ENCODE measurements at places on chromosomes 4 and X. TPM values are rescaled to one million over a fixed set of nuclear protein-coding genes. Genes with fewer than 3 reads are reported as not detected.
A peak's percentile ranks its signal among the peaks of the same experiment; 100 is the strongest.

SULT1B1 gene
- total RNA-seq, result 3.3 TPM

GRCh38 chr4:155787113-155787710 lies 28.4 kb downstream of the GUCY1B1 start:
- H3K4me1 ChIP-seq, result peaks cover 6% of the 10 kb centered on the region
- H3K27ac ChIP-seq, result no peak overlapping the region
- peak; percentile 4 for DNase-seq
- no peaks in the 10 kb centered on the region for H3K27me3 ChIP-seq
- no peak overlapping the region for H3K4me3 ChIP-seq

TRO gene
- total RNA-seq, result 4.1 TPM

DNA sequence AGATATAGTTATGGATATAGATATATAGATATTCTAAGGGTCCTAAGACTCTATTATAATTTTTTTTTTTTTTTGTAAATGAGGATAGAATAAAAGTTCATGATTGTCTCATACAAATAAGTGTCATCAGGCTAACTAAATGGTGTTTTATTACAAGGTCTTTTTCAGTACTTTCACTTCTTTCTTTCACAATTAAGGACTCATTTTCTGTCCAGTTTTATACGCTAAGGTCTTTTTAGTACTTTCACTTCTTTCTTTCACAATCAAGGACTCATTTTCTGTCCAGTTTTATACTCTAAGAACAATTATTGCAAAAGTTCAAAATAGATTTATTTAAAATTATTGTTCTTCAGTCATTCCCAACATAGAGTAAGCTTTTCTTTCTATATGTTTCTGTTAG lies 32.7 kb downstream of the RUFY3 start:
- no peaks in the 10 kb centered on the region for H3K36me3 ChIP-seq
- H3K4me3 ChIP-seq, result no peak overlapping the region
- DNase-seq, result no peak
- H3K27ac ChIP-seq, result no peak overlapping the region
- no peaks in the 10 kb centered on the region for H3K27me3 ChIP-seq

DNA sequence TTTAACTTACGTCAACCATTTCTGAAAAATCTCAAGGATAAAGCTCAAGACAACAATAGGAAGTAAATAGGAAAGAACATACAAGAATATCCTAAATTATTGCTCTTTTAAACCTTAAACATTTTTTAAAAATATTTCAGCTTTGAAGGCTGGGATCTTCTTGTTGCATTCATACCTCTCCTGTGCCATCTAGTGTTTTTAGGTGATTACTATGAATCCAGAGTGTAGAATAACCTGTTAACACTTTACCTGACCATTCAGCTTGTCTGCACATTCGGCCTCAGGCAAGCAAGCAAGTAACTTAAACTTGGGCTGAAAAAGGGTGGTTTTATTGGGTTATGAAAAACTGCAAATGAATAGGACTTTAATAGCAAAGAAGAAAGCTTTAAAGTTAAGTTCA lies 507.8 kb upstream of the INTU start:
- no peaks in the 10 kb centered on the region for H3K27me3 ChIP-seq
- H3K4me3 ChIP-seq, result no peak overlapping the region
- no peaks in the 10 kb centered on the region for H3K36me3 ChIP-seq
- H3K4me1 ChIP-seq, result no peaks in the 10 kb centered on the region

- peak overlapping the region; percentile 96 for H3K27ac ChIP-seq
- peak overlapping the region; percentile 78 for H3K4me3 ChIP-seq
- peaks cover 9% of the 10 kb centered on the region for H3K36me3 ChIP-seq
- no peak for DNase-seq
Observed at GRCh38 chrX:49054073-49054762, 4.6 kb upstream of the CCDC120 start.

DNA sequence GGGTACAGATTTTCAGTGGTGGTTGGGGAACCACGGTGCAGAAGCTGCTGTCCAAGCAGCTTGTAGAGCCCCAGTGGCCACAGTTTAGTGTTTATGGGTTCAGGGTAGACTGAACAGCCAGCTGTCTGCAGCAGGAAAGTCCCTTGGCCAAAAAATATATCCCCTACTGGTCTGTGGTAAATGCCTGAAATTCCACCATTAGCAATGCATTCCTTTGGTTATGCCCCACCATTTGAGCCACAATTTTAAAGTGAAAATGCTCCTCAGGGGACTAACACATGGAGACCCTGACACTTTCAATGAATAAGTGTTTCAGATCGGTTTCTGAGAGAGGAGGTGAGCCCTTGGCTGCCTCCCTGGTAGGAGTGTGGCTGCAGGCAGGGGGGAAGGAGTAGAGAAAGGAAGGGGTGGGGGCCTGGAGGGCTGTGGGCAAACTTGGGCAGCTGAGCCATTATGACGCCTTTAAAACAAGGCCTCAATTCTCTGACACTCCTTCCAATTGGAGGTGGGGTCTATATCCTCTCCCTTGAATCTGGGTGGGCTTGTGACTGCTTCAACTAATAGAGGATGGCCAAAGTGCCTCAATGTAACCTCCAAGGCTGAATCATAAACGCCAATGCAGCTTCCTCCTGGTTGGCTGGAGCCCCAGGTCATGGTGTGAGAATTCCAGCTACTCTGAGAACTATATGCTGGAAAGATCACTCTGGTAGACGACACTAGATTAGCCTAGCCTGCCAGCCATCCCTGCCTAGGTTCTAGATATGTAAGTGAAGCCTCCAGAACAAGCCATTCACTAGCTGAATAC lies 75.8 kb upstream of the ATP6AP2 start:
- no peak overlapping the region for H3K27ac ChIP-seq
- H3K36me3 ChIP-seq, result no peaks in the 10 kb centered on the region
- H3K4me3 ChIP-seq, result no peak overlapping the region
- H3K4me1 ChIP-seq, result no peaks in the 10 kb centered on the region

IL2RG gene
- total RNA-seq, result 290 TPM

- no peak overlapping the region for H3K27ac ChIP-seq
- no peak overlapping the region for H3K4me3 ChIP-seq
- H3K27me3 ChIP-seq, result peaks cover 12% of the 10 kb centered on the region
- H3K36me3 ChIP-seq, result no peaks in the 10 kb centered on the region
- no peak for DNase-seq
Observed at GRCh38 chr4:73864365-73864764, 4.8 kb upstream of the CXCL1 start.

DNA sequence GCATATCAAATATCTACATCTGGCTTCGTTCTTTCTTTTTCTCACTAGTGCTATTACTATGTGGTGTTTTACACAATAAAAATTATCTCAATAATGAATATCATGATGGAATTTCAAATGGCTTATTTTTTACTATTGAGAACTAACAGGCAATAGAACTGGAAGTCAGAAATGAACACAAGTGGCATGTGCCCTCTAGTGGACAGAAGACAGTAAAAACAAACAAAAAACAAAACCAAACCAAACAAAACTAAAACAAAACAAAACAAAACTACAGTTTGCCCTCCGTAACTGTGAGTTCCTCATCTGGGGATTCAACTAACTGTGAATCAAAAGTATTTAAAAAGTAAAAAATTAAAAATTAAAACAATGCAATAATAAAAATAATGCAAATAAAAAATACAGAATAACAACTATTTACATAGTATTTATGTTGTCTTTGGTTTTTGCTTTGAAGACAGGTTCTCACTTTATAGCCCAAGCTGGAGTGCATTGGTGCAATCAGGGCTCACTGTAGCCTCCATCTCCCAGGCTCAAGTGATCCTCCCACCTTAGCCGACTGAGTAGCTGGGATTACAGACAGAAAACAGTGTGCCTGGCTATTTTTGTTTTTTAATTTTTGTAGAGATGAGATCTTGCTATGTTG lies 195.6 kb upstream of the TACR3 start:
- H3K27ac ChIP-seq, result no peak overlapping the region
- H3K4me3 ChIP-seq, result no peak overlapping the region
- H3K27me3 ChIP-seq, result no peaks in the 10 kb centered on the region
- H3K36me3 ChIP-seq, result no peaks in the 10 kb centered on the region

DNA sequence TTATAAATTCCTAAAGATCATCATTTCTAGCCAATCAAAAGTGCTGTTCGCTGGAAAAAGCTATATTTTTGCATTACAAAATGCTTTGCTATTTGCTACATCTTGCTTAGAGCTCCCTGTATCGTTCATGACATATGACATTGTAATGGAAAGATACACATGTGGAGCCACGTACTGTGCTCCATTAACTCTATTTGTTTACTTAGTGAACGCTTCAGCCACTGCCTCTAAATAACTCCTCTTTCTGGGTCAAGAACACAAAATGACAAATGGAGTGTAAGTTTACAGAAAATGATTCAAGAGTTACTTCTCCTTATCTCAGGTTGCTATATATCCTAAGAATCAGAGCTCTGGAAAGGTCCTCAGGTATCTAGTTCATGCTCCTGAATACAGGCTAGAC lies 329.1 kb upstream of the SMIM31 start:
- no peaks in the 10 kb centered on the region for H3K36me3 ChIP-seq
- H3K27ac ChIP-seq, result no peak overlapping the region
- no peaks in the 10 kb centered on the region for H3K27me3 ChIP-seq
- DNase-seq, result no peak

GRCh38 chrX:68195561-68195960 lies 237.7 kb downstream of the OPHN1 start:
- no peak overlapping the region for H3K27ac ChIP-seq
- H3K36me3 ChIP-seq, result no peaks in the 10 kb centered on the region
- no peaks in the 10 kb centered on the region for H3K4me1 ChIP-seq
- peaks cover 39% of the 10 kb centered on the region for H3K27me3 ChIP-seq
- H3K4me3 ChIP-seq, result no peak overlapping the region
- DNase-seq, result no peak

DNA sequence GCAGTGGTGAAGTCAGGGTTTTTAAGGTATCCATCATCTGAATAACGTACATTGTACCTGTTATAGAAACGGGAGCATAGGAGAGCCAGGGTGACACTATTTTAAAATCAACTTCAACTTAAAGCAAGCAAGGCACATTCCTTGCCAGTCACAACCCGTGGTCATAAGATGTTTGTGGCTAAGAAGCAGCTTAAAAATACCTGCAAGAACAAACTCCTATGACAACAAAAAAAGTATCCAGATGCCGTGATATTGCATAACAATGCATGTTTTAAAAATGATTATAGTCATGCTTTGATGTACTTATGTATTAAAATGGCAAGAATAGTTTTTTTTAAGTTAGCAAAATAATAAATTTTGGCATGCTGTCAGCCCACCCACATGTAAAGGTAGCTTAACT lies 16.5 kb upstream of the SYNPO2 start:
- no peaks in the 10 kb centered on the region for H3K4me1 ChIP-seq
- DNase-seq, result no peak
- H3K27ac ChIP-seq, result no peak overlapping the region
- H3K36me3 ChIP-seq, result no peaks in the 10 kb centered on the region
- no peak overlapping the region for H3K4me3 ChIP-seq
